ENCODE measurements at places on chromosomes 6 and 20.

- no peaks in the 10 kb centered on the region for H3K27me3 ChIP-seq
- peaks cover 81% of the 10 kb centered on the region for H3K36me3 ChIP-seq
- no peak overlapping the region for H3K4me3 ChIP-seq
- no peaks in the 10 kb centered on the region for H3K4me1 ChIP-seq
- DNase-seq: no peak
These were observed 19.8 kb downstream of the IBTK start for GRCh38 chr6:82227770-82228169.

DNA sequence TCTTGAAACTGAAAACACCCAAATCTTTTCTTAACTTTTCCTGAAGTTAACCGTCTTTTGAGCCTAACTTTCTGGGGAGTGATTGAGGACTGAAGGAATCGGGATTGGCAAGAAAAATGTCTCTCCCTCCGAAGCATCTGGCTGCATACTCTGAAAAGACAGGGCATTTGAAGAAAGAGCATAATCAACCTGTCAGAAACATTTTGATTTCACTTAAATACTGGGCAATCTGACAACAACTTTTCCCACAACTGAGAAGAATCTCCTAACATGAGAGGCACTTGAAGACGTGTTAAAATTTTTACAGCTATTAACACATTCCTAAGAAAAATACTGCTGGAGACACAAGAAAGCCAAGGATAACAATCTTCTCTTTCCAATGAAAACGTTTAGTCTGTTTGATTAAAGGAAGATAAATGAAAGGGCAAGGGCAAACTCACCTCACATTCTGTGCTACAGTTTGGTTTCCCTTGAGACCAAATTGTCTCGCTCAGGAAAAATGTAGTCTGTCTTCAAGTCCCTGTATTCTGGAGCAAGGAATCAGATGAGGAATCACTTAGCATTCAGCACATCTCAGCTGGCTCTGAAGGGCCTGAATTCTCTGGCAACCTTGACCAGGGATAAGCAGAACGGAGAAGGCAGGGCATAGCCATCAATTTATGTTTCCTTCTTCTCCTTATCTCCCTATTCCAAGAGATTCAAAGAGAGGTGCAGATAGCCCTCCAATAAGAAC is 76.1 kb downstream of the TBX18 start:
- no peak for DNase-seq
- H3K4me1 ChIP-seq: no peaks in the 10 kb centered on the region

- no peaks in the 10 kb centered on the region for H3K27me3 ChIP-seq
- no peak for DNase-seq
- H3K4me3 ChIP-seq: peak overlapping the region; percentile 26
- H3K27ac ChIP-seq: peak overlapping the region; percentile 31
- no peaks in the 10 kb centered on the region for H3K36me3 ChIP-seq
These were observed 28.8 kb downstream of the METTL24 start for GRCh38 chr6:110329348-110329713.

GRCh38 chr6:149170564-149171452 is 146.7 kb upstream of the TAB2 start:
- H3K4me3 ChIP-seq: no peak overlapping the region
- no peak for DNase-seq
- H3K27me3 ChIP-seq: no peaks in the 10 kb centered on the region
- H3K36me3 ChIP-seq: no peaks in the 10 kb centered on the region
- peaks cover 7% of the 10 kb centered on the region for H3K4me1 ChIP-seq
